ENCODE measurements at places on chromosomes 6 and 20. TPM values are rescaled to one million over a fixed set of nuclear protein-coding genes. Genes with fewer than 3 reads are reported as not detected.

DNA sequence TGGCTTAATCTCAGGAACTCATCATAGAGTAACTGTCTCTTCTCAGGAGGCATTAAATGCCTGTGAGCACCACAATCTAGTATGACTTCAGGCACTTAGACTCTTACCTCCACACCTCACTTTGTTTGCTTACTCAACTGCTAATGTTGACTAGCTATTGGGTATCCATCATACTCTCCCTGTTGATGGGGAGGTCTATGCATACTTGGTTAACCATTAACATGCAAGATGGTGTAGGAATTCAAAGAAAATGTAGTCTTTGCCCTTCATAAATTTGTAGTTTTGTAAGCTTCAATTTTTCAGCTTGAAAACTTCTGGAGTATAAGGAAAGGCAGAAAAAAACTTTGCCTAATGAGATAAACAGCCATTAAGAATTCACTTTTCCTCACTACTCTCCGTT, 501.0 kb upstream of the MARCKS start:
- H3K4me3 ChIP-seq: no peak overlapping the region
- H3K36me3 ChIP-seq: no peaks in the 10 kb centered on the region
- no peak overlapping the region for H3K27ac ChIP-seq
- DNase-seq: no peak
- no peaks in the 10 kb centered on the region for H3K4me1 ChIP-seq
- no peaks in the 10 kb centered on the region for H3K27me3 ChIP-seq

GRCh38 chr6:21731411-21732031, 138.0 kb downstream of the SOX4 start:
- H3K36me3 ChIP-seq: no peaks in the 10 kb centered on the region
- no peaks in the 10 kb centered on the region for H3K4me1 ChIP-seq
- DNase-seq: no peak
- H3K27ac ChIP-seq: no peak overlapping the region
- H3K27me3 ChIP-seq: no peaks in the 10 kb centered on the region

DNA sequence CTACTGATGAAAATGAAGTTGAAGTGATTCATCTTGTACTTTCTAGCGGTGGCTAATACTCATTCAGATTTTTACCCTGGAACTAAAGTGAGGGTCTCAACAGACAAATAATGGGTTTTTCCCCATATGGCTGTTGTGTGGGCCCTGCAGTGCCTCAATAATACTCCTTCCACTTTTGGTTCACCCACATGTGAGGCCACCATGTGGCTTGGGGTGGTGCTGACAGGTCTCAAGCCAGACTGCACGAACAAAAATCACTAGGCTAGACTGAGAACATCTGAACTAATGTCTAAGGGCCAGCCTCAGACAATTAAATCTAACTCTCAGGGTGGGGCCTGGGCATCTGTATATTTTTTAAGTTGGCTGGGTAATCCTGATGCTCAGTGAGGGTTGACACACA, 7.9 kb upstream of the COL12A1 start:
- peaks cover 5% of the 10 kb centered on the region for H3K4me1 ChIP-seq
- DNase-seq: no peak
- no peak overlapping the region for H3K27ac ChIP-seq
- H3K4me3 ChIP-seq: no peak overlapping the region
- peaks cover 5% of the 10 kb centered on the region for H3K27me3 ChIP-seq

- H3K36me3 ChIP-seq: no peaks in the 10 kb centered on the region
- no peak overlapping the region for H3K4me3 ChIP-seq
- no peak for DNase-seq
- H3K27me3 ChIP-seq: no peaks in the 10 kb centered on the region
Measured at GRCh38 chr20:54228841-54229240, 21.0 kb downstream of the PFDN4 start.

GRCh38 chr20:46299078-46299477, 9.2 kb downstream of the CDH22 start:
- no peak overlapping the region for H3K4me3 ChIP-seq
- no peak overlapping the region for H3K27ac ChIP-seq
- H3K4me1 ChIP-seq: no peaks in the 10 kb centered on the region

DNA sequence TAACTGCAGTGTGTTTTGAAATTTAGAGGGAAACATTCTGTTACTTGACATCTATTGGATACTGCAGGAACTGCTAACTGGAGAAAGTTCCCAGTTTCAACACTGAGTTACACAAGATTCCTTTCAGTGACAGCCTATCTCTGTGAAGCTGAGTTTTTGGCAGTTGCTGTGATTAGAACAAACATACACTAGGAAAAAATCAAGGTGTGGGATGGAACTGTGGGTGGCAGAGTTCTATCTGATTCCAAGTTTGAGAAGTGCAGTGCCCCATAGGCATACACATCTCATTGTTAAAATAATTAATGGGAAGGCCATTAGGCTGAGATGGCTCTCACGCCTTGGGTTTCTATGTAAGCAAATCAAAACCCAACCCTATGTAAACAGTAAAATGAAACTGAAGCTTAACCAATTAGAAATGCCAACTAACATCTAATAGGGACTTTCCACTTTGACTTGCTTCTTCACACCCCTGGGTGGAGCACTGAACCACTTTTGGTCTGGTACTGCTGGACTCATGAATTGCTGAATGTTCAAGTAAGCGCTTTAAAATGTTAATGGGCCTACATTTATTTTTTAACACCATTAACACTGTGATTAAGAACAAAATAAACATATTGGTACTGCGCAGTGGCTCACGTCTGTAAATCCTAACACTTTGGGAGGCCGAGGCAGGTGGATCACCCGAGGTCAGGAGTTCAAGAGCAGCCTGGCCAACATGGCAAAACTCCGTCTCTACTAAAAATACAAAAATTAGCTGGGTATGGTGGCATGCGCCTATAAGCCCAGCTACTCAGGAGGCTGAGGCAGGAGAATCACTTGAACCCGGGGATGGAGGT, 55.2 kb upstream of the TBC1D7 start:
- no peak for DNase-seq
- no peaks in the 10 kb centered on the region for H3K27me3 ChIP-seq
- H3K36me3 ChIP-seq: no peaks in the 10 kb centered on the region
- H3K4me3 ChIP-seq: no peak overlapping the region
- H3K27ac ChIP-seq: no peak overlapping the region

- no peak overlapping the region for H3K4me3 ChIP-seq
- H3K27ac ChIP-seq: no peak overlapping the region
- no peaks in the 10 kb centered on the region for H3K36me3 ChIP-seq
- no peaks in the 10 kb centered on the region for H3K4me1 ChIP-seq
Measured at GRCh38 chr6:136118787-136119186, 131.3 kb downstream of the MTFR2 start.

GRCh38 chr6:28978959-28979561, 26.1 kb downstream of the ZNF311 start:
- H3K4me3 ChIP-seq: no peak overlapping the region
- H3K36me3 ChIP-seq: no peaks in the 10 kb centered on the region
- no peak overlapping the region for H3K27ac ChIP-seq
- H3K27me3 ChIP-seq: no peaks in the 10 kb centered on the region
- peaks cover 21% of the 10 kb centered on the region for H3K4me1 ChIP-seq

DNA sequence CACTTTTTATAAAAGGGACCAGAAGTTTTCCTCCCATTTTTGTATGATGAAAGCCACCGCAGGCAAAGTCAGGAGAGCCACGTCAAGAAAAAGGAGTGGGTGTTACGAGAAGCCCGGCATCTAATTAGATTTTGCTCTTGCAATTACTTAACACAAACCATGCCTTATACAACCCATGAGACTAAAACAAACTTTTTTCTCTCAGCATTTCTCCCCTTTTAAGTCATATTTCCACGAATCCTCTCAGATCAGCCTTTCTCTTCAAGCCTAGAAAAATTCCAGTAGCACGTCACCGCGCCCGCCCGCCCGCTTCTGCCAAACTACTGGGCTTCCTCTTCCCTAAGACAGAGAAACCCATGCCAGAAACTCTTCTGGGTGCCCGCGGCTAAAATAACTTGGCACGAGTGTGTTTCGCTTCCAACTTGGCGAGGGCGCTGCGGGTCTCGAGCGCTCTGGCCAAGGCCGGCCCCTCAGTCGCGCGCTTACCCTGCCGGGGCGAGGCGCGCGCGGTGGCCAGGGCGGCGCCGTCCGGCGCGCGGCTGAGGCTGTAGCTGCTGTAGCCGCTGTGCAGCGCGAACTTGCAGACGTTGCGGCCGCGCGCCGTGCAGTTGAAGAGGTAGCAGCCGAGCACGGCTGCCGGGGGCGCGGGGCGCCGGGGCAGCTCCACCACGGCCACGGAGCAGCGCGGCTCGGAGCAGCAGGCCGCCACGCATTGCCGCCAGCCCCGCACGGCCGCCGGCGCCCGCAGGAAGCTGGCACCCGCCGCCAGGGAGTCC, 1.0 kb downstream of the LRP11 start:
- H3K4me3 ChIP-seq: peak overlapping the region; percentile 54
- H3K27me3 ChIP-seq: no peaks in the 10 kb centered on the region
- H3K36me3 ChIP-seq: no peaks in the 10 kb centered on the region
- H3K4me1 ChIP-seq: peaks cover 18% of the 10 kb centered on the region
- no peak overlapping the region for H3K27ac ChIP-seq

GRCh38 chr6:165308926-165309731, at the start of gene C6orf118:
Gene C6orf118 (minus strand): TSS chr6:165309605. CDS start chr6:165309586, 19 bp downstream.
- no peak within 1 kb of the TSS for H3K27ac ChIP-seq
- H3K4me3 ChIP-seq: no peak within 1 kb of the TSS
- H3K27me3 ChIP-seq: no peaks in the 10 kb centered on the region
- no peaks in the 10 kb centered on the region for H3K36me3 ChIP-seq

DNA sequence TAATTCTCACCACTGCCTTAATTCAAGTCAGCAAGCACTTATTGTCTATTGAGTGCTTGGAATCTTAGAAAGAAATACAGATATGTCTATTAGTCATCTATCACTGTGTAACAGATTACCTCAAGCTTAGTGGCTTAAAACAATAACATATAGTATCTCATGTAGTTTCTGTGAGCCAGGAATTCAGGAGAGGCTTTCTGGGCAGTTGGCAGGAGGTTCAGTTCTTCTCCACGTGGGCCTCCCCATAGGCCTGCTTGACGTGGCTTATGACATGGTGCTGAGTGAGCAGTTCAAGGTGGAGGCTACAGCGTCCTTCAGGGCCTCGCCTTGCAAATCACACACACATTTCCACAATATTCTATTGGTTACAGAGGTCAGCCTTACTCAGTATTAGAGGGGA, 69.7 kb downstream of the DTD1 start:
- H3K4me1 ChIP-seq: no peaks in the 10 kb centered on the region
- no peak overlapping the region for H3K4me3 ChIP-seq
- no peak overlapping the region for H3K27ac ChIP-seq
- H3K27me3 ChIP-seq: no peaks in the 10 kb centered on the region
- H3K36me3 ChIP-seq: no peaks in the 10 kb centered on the region

GRCh38 chr6:157994125-157994795, 12.6 kb downstream of the SYNJ2 start:
- peaks cover 9% of the 10 kb centered on the region for H3K36me3 ChIP-seq
- H3K27me3 ChIP-seq: no peaks in the 10 kb centered on the region

GRCh38 chr20:33594743-33595142, 67.4 kb upstream of the C20orf144 start:
- no peak for DNase-seq
- H3K36me3 ChIP-seq: no peaks in the 10 kb centered on the region
- no peaks in the 10 kb centered on the region for H3K27me3 ChIP-seq
- peaks cover 4% of the 10 kb centered on the region for H3K4me1 ChIP-seq

- peaks cover 18% of the 10 kb centered on the region for H3K36me3 ChIP-seq
- no peak for DNase-seq
- H3K4me3 ChIP-seq: no peak overlapping the region
- no peak overlapping the region for H3K27ac ChIP-seq
- no peaks in the 10 kb centered on the region for H3K27me3 ChIP-seq
Measured at GRCh38 chr6:36871686-36872085, 2.9 kb downstream of the PPIL1 start.

DNA sequence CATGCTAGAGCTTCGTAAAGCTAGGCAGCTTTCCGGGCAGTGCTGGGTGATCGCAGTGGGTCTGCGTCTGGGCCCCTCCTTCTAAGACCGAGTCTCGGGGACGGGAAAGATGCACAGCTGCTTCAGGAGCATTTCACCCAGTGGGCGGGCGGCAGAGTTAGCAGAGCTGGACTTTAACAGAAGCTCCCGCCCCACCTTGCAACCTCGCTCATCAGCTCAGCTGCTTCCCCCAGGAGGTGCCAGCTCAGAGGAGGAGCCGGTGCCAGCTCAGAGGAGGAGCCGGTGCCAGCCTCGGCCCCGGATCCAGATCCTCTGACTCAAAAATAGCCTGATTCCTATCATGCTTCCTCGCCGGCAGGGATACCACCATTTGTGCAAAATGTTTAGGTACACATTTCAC, 94.5 kb upstream of the RPS6KA2 start:
- no peaks in the 10 kb centered on the region for H3K4me1 ChIP-seq
- H3K27me3 ChIP-seq: no peaks in the 10 kb centered on the region
- no peak overlapping the region for H3K27ac ChIP-seq
- H3K36me3 ChIP-seq: no peaks in the 10 kb centered on the region

GRCh38 chr20:32415494-32415893, 57.4 kb downstream of the ASXL1 start:
- H3K36me3 ChIP-seq: peaks cover 6% of the 10 kb centered on the region
- peaks cover 22% of the 10 kb centered on the region for H3K4me1 ChIP-seq
- no peak overlapping the region for H3K4me3 ChIP-seq
- no peak for DNase-seq
- H3K27me3 ChIP-seq: no peaks in the 10 kb centered on the region
- no peak overlapping the region for H3K27ac ChIP-seq

- DNase-seq: no peak
- no peaks in the 10 kb centered on the region for H3K4me1 ChIP-seq
- no peaks in the 10 kb centered on the region for H3K27me3 ChIP-seq
Measured at GRCh38 chr20:14599613-14600012, 262.2 kb upstream of the FLRT3 start.

- no peaks in the 10 kb centered on the region for H3K4me1 ChIP-seq
- no peaks in the 10 kb centered on the region for H3K36me3 ChIP-seq
- DNase-seq: no peak
- no peaks in the 10 kb centered on the region for H3K27me3 ChIP-seq
- H3K4me3 ChIP-seq: no peak overlapping the region
Measured at GRCh38 chr6:90169374-90169773, 127.3 kb downstream of the BACH2 start.

- H3K36me3 ChIP-seq: no peaks in the 10 kb centered on the region
- peaks cover 10% of the 10 kb centered on the region for H3K27me3 ChIP-seq
- no peak for DNase-seq
- no peak overlapping the region for H3K27ac ChIP-seq
Measured at GRCh38 chr6:16982807-16983206, 119.0 kb upstream of the STMND1 start.

NRN1 gene
- total RNA-seq: not detected

CNKSR3 gene
- not detected for total RNA-seq

GPLD1 gene
- 0.66 TPM for total RNA-seq

MUC21 gene
- not detected for total RNA-seq

SRSF12 gene
- total RNA-seq: not detected

SDCBP2 gene
- 1.2 TPM for total RNA-seq

ANGPT4 gene
- not detected for total RNA-seq

ALDH8A1 gene
- total RNA-seq: 1.4 TPM

GSTA3 gene
- total RNA-seq: not detected

SPATS1 gene
- not detected for total RNA-seq
